ENCODE measurements at places on chromosomes 6 and 20. TPM values are rescaled to one million over a fixed set of nuclear protein-coding genes. Genes with fewer than 3 reads are reported as not detected.

Gene MOG
- not detected for total RNA-seq

Gene DAAM2
- total RNA-seq: not detected

Gene C6orf132
- total RNA-seq: not detected

Gene COL21A1
- not detected for total RNA-seq

Gene PGBD1
- 1.3 TPM for total RNA-seq

Gene CST2
- total RNA-seq: not detected

GRCh38 chr6:20038410-20039204, 173.7 kb downstream of the MBOAT1 start:
- no peak for DNase-seq

DNA sequence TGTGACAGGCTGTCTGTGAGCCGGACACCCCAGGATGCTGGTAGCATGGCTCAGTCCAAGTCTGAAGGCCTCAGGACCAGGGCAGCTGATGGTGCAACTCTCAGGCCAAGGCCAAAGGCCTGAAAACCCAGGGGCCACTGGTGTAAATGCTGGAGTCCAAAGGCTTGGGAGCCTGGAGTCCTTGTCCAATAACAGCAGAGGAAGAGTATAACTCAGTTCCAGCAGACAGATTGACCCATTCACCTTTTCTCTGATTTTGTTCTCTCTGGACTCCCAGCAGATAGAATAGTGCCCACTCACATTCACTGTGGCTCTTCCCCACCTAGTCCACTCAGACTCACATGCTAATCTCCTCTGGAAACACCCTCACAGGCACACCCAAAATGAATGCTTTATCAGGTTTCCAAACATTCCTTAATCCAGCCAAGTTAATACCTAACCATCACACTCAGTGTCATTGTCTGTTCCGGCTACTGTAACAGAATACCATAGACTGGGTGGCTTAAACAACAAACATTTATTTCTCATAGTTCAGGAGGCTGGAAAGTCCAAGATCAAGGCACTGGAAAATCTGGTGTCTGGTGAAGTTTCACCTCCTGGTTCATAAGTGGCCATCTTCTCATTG, 5.0 kb upstream of the TRAF3IP2 start:
- DNase-seq: no peak

- DNase-seq: no peak
These were observed 124.7 kb upstream of the SPACA1 start for GRCh38 chr6:87922947-87923330.

- no peak for DNase-seq
These were observed 1305.2 kb downstream of the EPHA7 start for GRCh38 chr6:92114091-92114675.

DNA sequence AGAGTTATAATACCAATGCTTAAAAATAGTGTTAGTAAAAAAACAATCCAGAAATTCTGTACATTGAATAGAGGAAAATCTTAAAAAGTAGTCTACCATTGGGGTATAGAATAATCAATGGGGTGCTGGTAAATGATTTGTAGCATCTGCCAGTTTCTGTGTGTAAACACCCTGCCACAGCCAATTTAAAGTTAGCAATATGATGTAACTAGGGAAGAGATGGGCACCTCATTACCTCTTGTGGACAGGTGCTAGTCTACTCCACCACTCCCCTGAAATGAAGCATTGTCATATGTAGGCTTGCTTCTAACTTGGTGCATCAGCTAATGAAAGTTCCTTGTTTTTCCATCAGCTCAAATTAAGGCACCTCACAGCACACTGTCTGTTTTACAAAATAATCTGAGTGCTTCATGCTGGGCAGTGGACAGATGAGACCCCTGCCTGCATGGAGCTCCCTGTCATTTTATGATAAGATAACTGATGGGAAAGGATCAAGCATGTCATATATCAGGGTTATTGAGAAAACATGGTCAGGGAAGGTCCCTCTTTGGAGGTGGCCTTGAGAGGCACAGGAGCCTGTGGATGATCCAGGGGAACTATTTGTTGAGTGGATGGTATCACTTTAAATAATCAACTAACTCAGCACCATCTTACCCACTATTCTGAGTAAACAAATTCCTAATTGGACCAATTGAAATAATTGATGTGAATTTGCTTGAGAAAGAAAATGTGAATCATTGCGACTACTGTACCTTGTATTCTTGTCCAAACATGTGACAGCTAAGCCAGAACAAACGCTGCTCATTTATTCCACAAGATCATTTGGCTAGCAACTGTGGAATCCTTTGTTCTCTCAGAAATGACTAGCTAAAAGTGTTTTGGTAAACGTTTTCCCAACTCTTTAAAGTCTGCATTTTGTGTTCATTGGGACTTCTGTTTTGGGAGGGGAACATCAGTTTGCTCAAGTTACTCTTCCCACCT, 45.9 kb upstream of the CSE1L start:
- no peak for DNase-seq

DNA sequence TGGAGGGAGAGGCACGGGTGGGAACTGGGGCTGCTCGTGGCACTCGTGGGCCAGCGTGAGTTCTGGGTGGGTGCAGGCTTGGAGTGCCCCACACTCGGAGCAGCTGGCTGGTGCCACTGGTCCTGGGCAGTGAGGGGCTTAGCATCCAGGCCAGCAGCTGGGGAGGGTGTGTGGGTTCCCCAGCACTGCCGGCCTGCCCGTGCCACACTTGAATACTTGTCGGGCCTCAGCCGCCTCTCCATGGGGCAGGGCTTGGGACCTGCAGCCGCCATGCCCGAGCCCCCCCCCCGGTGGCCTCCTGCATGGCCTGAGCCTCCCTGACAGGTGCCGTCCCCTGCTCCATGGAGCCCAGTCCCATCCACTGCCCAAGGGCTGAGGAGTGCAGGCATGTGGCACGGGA, 207.2 kb downstream of the CD109 start:
- DNase-seq: no peak

DNA sequence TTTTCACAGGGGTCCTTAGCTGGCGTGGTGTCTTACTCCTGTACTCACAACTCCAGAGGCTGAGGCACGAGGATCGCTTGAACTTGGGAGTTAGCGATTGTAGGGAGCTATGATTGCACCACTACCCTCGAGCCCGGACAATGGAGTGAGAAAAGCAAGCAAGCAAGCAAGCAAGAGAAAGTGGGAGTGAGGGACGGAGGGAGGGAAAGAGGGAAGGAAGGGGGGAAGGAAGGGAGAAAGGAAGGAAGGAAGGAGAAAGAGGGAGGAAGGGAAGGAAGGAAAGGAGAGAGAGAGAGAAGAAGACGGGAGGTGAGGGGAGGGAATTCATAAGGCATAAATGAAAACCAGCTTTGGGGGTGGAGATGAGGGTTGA, 120.5 kb downstream of the TRIM27 start:
- no peak for DNase-seq

GRCh38 chr6:33249732-33250630, 21.7 kb downstream of the VPS52 start:
- no peak for DNase-seq

DNA sequence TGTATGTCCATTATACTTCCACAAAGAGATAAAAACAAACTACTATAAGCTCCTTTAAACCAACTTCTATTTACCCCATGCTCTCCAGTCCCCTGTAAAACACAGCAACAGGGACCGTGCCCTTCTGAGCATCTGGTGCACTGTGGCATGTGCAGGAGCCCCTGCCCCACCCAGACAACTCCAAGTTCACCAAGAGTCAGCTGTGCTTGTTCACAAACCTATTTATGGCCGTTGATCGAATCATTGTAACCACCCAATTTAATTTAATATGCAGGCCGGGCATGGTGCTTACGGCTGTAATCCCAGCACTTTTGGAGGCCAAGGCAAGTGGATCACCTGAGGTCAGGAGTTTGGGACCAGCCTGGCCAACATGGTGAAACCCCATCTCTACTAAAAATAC, 13.7 kb upstream of the BLCAP start:
- DNase-seq: no peak

- DNase-seq: no peak
These were observed 128.8 kb downstream of the PHACTR1 start for GRCh38 chr6:12845224-12846004.

GRCh38 chr20:19257865-19258264, 45.4 kb downstream of the SLC24A3 start:
- no peak for DNase-seq

- no peak for DNase-seq
These were observed 88.4 kb upstream of the KCNG1 start for GRCh38 chr20:51111290-51111689.

GRCh38 chr6:84536885-84537638, 227.3 kb downstream of the TBX18 start:
- DNase-seq: no peak

GRCh38 chr6:34941421-34941820, 52.4 kb downstream of the ANKS1A start:
- DNase-seq: no peak

DNA sequence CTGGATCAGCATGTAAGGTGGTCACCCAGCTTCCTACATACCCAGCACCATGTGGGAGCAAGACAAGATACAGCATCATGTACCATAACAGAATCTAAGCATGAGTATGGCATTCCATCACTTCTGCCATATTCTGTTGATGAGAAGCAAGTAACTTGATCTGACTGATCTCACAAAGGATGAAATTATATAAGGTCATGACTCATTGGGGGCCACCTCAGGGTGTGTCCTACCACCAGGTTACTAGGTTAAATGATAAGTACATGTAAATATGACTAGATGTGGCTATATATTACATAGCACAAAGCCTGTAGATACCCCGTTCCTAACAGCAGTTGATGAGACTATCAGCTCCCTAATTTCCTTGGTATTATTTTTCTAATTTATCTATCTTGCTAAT, 213.1 kb downstream of the DOK5 start:
- no peak for DNase-seq

DNA sequence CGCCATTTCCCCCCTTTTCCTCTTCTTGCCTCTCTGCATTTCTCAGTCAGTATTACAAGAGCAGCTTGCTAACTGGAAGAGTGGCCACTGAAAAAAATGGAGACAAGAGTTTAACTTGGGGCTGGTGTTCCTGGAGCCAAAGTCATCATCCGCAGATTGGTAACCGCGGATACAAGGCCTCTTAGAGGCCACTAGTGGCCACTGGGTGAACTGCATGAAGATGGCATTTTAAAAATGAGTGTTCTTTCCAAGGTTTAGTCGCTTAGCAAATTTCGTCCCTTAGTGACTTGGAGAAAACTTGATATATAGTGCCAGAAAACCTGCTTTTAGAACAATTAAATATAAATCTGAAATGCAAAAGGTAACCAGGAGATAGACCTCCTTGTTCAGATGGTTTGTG, 4.8 kb downstream of the F13A1 start:
- DNase-seq: no peak

- DNase-seq: no peak
These were observed 31.6 kb downstream of the TUBB2B start for GRCh38 chr6:3195695-3196497.

Measured in T-helper 17 cell (primary cell).